ENCODE measurements at places on chromosomes 3 and 15.

GRCh38 chr15:72796515-72797337, 13.2 kb upstream of the ADPGK start:
- DNase-seq: peak; percentile 76

GRCh38 chr3:126684218-126684751, 19.8 kb upstream of the CHCHD6 start:
- no peak for DNase-seq

DNA sequence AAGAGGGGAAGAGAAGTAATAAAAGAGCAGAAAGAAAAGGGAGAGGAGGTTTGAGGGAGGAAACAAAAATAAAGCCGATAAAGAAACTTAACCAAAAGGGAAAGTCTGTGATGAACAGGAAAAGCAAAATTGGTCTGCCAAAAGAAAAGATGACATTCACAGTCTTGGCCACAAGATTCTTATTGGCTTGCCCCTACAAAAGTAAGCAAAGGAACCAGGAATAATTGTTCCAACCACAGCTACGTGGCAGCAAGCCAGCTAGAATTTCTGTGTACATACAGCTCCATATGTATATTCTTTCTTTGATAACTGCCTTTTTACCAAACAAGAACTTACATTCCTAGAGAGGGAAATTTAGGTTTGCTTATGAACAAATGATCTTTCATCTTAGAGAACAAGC, 79.6 kb downstream of the MLH1 start:
- DNase-seq: peak; percentile 86

DNA sequence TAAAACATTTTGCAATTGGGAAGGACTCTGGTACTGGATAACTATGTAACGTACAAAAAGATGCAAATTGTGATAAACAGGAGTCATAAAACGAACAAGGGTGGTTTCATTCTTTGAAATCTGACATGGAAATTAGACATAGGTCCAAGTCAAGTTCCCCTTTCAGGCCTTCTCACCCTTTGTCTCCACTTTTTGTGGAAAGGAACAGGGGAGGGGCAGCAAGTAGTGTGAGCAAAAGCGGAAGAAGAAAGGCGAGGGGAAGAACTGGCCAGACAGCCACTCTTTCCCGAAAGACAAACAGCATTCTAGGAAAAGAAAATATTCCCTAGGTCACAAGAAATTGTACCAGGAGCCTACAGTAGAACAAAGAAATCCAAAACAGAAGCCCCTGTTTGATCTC, 52.6 kb downstream of the MCF2L2 start:
- DNase-seq: peak; percentile 88

DNA sequence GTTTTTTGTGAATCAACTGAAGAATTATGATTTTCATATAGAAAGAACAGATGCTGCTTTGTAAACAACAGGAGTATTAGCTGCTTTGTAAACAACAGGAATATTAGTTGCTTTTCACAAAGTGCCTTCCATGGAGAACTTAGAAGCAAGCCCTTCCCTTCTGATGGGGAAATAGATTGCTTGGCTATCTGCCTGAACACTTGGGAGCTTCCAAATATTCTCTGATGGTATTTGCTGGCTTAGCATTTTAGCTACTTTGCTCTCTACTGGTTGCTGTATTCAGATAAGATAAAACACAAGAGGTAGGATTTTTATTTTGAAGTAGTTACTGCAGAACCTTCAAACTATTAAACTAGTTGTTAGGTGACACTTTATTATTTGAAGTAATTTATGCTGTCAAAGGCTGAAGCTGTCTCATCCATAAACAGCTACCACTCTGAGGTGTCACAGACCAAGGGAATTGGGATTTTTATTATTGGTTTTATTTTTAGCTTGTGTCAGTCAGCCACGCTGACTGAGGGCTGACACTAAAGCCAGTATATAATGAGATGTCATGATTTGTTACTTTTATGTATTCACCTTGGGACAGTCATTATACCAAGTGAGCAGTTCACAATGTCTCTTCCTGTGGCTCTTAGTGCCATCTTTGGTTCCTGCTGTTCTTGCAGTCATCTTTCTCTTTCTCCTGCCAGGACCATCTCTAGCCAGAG, 50.0 kb downstream of the ZIC1 start:
- no peak for DNase-seq

- DNase-seq: no peak
Measured at GRCh38 chr15:61327019-61327631, 98.0 kb upstream of the RORA start.

- DNase-seq: peak; percentile 77
Measured at GRCh38 chr3:132721479-132722164, 587 bp downstream of the NPHP3 start.
